Left lobe of liver (tissue), 2 donors: ENCODE measurements at places on chromosomes 13 and 19.

GRCh38 chr13:91408971-91409370, 10.6 kb downstream of the GPC5 start:
- DNase-seq = no peak

GRCh38 chr19:6914321-6914720, 26.9 kb downstream of the ADGRE1 start:
- DNase-seq = no peak

DNA sequence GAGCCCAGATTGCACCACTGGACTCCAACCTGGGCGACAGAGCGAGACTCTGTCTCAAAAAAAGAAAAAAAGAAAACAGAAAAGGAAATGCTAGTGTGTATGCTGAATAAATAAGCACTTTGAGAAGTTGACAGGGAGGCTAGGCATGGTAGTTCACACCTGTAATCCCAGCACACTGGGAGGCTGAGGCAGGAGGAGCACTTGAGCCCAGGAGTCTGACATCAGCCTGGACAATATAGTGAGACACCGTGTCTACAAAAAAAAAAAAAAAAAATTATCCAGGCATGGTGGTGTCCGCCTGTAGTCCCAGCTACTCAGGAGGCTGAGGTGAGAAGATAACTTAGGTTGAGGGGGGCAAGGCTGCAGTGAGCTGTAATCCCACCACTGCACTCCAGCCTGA, 19.1 kb upstream of the LDLR start:
- DNase-seq = no peak

DNA sequence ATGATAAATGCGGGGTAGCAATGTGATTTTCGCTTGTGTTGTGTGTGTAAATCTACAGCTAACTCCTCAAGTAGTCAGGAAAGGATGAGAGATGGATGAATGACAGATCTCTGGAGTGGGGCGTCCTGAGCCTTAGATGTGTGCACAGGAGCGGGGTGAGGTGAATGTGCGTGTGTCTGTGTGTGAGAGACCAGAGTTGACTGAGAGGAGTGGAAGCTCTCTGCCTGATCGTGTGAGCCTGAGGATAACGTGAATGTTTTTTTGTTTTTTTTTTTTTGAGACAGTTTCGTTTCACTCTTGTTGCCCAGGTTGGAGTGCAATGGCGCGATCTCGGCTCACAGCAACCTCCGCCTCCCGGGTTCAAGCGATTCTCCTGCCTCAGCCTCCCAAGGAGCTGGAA, 805 bp downstream of the ZNF461 start:
- no peak for DNase-seq

- no peak for DNase-seq
Observed at GRCh38 chr13:19089315-19089714, 92.3 kb downstream of the TUBA3C start.

GRCh38 chr13:44425041-44425814, 51.6 kb downstream of the SERP2 start:
- no peak for DNase-seq

DNA sequence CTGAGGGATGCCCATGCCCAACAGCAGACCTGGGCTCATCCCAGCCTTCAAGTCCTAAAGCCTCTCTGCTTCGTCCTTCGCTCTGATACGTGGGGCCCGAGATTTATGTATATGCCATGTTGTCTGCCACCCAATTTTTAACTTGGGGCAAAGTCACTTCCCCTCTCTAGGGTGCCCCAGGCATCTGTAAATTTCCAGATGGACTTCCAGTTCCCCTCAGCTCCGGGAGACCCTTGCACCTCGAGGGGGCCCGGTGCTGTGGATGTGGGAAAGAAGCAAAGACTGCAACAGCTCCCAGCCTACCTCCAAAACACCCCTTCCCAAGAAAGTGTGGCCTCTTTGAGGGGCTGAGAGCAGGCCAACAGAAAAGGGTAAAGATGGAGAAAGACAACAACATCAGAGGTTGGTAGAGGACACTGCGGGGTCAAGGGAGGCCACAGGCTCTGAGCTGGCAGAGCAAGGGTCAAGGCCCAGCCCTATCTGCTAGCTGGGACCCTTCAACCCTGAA, 97.4 kb downstream of the STK24 start:
- DNase-seq = no peak

DNA sequence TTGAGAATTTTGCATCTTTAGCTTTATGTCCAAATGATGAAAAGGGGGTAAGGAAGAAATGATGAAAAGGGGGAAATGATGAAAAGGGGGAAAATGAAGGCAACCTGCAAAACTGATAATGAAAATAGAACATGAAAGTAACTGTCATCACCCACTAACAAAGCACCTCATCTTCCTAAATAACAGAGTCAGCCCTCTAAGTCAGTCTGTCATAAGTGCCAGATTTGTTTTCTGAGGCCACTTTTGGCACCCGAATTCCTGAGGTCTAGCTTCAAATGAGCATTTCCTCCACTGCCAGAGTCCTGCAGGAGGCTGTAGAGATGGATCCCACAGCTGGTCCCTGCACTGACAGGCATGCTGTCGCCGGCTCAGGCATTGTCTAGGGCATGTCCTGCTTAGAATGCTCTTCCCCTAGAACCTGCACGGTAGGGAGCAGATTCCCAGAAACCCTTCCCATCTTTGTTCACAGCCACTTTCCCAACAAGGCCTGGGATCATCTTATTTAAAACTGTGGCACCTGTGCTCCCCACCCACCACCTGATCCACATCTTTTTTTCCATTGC, 25.3 kb downstream of the RAP2A start:
- no peak for DNase-seq

GRCh38 chr13:37934339-37935191, 65.0 kb upstream of the TRPC4 start:
- DNase-seq = no peak

- no peak for DNase-seq
Observed at GRCh38 chr19:56245121-56245740, 27.3 kb upstream of the EDDM13 start.

- no peak for DNase-seq
Observed at GRCh38 chr13:95099541-95099940, 201.7 kb downstream of the ABCC4 start.

DNA sequence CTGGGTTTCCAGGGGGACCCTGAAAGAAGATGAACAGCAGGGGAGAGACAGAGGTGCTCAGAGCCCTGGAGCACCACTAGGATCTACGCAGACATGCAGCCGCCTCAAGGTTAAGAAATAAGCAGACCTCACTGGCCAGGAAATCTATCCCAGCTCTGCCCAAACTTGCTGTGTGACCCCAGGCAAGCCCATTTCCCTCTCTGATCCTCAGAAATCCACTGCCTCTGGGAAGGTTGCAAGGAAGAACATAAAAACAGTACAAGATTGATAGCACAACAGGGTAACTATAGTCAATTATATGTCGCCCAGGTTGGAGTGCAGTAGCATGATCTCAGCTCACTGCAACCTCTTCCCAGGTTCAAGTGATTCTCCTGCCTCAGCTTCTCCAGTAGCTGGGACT, 20.8 kb downstream of the COL5A3 start:
- DNase-seq = no peak

GRCh38 chr13:50449465-50449864, 394.0 kb downstream of the DLEU7 start:
- no peak for DNase-seq

DNA sequence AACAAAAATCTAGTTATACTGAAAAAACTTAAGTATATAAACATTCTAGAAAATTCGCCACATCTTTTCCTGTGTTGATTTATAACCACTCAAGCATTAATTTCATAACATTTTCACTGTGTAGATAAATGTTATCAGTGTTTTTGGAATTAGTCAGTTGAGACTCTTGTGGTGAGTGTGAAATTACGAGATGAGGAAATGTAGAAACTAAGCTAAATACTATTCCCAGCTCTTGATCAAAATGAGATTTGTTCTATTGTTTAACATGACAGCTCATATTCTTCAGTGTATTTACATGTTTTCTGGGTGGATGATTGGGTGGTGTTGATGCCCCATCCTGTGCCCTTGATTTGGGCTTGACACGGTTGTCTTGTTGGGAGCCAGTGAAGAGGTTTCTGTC, 406.8 kb downstream of the DACH1 start:
- DNase-seq = no peak

- peak; percentile 34 for DNase-seq
Observed at GRCh38 chr13:111911754-111912452, 155.0 kb upstream of the SOX1 start.

DNA sequence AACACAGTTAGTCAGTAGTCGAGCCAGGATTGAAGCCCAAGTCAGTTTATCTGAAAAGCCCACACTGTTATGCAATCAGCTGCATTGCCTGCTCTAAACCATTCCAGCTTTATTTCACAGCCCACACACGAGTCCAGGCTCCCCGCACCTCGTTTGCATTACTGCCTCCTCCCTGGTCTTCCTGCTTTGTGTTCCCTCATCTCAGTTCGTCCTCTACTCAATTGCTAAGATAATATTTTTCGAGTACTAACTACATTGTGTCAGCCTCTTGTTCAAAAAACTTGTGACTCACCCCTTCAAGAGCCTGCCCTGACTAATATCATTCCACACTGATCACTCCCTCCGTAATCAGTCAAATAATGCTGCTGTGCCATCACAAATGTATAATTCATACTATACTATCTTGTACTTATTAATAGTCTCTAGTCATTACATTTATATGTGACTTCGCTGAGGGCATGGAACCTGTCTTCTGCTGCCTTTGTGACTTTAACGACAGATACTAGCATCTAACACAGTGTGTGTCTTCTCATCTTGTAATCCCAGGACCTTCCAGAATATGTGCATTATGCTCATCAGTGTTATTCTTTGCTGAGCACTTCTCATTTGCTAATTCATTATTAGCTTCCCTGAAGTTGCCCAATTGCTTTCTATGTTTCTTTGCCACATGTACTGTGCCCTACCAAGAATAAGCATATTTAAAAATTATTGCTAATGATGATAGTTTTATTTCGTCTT, 26.2 kb upstream of the WDFY2 start:
- DNase-seq = no peak

DNA sequence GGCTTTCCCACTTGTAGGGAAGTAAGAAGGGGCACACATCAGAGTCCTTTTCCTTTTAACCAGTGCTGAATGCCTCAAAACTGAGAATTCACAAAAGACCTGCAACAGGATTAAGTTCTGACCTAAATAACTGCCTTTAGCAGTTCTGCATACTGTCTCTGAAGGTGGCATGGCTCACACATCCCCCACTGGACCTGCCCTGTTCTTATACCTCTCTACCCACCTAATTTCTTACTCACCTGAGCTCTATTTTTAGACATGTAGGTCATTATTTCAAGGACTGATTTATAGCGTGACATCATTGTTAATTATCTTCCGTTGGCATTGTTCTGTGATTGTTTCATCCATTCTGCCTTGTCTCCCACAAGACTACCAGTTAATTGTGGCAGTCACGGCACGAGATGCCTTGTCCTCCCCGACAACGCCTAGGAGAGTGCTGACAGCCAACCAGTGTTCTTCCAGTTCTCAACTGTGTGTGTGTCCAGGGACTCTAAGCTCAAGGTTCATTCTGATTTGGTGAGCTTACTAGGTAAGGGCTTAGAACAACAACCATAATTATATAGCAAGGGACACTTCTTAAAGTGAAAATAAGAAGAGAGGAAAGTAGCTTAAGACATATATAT, 27.1 kb upstream of the UBL3 start:
- no peak for DNase-seq

GRCh38 chr13:21616880-21617279, 12.9 kb upstream of the MICU2 start:
- no peak for DNase-seq

- DNase-seq = peak; percentile 92
Observed at GRCh38 chr19:1040476-1041271, 767 bp downstream of the ABCA7 start.

- DNase-seq = no peak
Observed at GRCh38 chr19:47497050-47497766, 13.2 kb upstream of the KPTN start.

GRCh38 chr13:113748101-113748861, 10.7 kb upstream of the TMEM255B start:
- DNase-seq = no peak

DNA sequence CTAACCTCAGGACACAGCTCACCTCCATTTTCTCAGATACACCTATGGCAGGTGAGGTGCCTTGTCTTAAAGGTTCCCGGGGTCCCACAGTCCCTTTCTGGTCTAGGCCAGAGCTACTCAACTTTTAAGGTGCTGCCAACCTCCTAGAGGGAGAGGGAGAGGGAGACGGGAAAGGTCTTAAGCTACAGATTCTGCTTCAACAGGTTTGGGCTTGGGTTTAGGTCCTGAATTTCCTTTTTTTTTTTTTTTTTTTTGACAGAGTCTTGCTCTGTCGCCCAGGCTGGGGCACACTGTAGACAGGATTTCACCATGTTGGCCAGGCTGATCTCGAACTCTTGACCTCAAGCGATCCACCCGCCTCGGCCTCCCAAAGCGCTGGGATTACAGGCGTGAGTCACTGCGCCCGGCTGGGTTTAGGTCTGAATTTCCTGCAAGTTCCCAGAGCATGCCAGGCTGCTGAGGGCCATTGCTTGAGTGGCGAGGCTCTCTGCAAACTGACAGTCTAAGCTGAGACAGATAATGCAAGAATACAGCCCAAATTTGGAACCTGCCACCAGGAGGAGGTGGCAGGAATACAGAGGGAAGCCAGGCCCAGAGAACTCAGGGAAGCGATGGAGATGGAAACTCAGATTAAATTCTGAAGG, 7.8 kb upstream of the SYCN start:
- DNase-seq = no peak

DNA sequence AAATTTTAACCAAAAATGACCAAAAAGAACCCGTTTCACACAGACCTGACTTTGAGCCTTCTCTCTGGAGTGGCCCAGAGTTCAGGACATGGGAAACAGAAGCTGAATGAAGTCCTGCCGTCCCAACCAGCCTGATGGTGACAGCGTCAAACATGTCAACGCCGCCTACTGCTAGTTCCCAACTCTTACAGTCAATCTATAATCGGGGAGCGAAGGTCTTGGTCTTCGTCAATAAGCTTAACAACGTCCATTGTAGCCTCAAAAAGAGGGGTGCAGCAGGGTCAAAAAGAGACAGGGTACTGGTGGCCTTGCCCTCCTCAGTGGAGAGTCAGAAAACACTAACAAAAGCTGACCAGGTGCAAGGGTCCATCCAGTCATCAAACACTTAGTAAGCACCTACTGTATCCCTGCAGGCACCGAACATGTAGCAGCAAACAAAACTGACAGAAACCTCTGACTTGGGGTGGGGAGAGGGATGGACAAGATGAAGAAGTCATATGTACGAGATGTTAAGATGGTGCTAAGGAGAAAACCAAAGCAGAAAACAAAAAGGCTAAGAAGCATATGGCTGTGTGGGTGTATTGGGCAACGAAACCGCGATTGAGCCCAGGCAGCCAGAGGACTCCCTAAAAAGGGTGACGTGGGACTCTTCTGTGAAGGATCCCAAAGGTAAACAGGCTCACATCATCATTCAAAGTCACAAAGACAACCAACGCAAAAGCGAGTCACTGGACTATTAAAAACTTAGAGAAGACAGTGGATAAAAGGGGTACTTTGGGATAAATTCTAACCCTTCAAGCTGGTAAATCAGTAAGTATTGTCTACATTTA, 12.0 kb downstream of the MLLT1 start:
- DNase-seq = peak; percentile 55
